ENCODE measurements at places on chromosomes 5 and 9. TPM values are rescaled to one million over a fixed set of nuclear protein-coding genes. Genes with fewer than 3 reads are reported as not detected.

DNA sequence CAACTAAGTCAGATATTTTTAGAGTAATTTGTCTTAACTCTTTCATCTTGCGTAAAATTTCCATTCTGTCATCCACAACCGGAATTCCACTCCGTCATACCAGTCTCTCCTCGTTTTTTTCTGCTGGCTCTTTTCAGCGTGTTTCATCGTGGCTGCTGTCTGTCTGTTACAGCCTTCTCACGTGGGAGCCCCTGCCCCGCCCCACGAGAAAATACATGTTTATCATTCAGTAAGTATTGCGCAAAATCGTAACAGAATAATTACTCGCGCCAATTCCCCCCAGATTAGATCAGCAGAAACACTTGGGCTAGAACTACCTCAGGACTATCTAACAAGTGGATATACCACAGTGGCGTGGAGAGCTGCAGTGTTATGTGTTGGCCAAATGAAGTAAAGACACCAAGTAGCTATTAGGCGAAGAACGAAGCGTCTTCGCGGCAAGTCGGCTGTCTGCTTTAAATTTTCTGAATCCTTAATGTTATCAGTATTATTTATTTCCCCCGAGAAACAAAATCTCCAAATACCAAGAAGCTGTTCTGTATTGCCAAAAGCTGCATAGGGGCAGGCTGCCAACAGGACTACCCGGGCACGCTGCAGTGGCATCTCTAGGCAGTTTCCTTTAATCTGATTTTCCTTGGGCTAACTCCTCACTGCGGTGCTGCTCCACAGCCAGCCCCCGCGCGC lies 566 bp upstream of the FOCAD start:
- DNase-seq, result peak; percentile 66

DNA sequence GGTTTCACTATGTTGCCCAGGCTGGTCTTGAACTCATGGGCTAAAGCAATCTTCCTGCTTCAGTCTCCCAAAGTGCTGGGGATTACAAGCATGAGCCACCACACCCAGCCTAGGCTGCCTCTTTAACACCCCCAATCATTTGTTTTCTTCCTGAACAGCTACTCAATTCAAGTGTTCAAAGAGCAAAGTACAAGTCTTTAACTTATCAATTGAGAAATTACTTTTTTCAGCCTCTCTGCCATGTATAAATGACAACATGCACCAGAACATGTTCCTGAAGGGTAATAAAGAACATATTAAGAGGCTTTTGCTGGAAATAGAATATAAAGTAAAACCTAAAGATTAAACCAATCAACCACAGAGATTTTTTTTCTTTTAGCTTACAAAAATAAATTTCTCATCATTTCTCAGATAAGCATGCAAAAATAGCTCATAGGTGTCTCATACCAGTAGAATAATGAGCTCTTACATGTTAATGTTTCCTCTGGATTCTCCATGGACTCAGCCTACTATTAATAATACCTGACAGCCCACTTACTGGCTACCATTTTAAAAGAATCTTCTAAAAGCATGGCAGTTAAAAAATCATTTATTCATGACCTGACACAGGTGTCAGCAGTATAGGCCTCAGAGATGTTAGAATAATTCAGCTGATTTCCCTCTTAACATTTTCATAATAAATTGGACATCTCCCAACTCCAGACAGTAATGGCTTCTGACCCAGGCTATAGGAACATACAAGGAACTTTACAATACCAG lies 60.0 kb downstream of the MCTP1 start:
- DNase-seq, result no peak

DNA sequence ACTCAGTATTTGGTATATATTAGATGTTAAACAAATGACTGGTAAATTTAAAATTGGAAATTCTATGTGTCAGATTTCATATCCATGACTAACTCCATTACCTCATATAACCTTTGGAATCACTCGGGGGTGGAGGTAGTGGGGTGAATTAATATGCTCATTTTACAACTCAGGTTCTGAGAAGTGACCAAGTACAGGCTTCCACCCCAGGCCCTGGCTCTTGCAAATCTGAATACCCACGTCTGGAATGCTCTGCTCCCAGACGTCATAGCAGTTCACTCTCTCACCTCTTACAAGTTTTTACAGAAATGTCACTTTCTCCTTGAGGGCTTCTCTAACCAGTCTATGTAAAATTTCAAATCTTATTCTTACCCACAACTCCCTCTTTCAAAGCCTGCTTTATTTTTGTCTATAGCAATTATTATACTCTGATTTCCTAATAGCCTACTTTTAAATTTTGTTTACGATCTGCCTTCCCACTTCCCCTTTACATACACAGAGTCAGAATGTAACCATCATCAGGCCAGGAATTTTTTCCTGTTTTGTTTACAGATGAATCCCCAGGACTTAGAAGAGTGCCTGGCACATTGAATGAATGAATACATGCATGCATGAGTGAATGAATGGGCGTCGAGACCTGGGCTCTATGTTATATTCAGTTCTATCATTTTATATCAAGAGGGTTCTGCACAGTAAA lies 134.1 kb upstream of the IFNE start:
- DNase-seq, result no peak

DNA sequence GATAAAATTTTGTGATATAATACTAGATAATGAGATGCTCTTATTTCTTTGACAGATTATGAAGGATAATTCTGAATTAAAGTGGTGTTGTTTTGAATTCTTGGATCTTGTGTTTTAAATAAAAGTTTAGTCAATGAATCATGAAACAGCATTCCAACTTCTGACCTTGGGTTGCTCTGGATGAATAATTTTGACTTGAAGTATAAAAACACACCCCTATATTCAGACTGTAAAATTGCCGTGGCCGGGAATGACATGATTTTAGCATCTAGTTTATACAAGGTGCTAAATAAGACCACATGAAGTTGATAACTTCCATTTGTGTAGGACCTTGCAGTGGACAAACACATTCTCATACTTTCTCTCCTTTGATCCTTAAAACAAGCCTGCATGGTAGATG lies 67.2 kb upstream of the DAP start:
- DNase-seq, result no peak

DNA sequence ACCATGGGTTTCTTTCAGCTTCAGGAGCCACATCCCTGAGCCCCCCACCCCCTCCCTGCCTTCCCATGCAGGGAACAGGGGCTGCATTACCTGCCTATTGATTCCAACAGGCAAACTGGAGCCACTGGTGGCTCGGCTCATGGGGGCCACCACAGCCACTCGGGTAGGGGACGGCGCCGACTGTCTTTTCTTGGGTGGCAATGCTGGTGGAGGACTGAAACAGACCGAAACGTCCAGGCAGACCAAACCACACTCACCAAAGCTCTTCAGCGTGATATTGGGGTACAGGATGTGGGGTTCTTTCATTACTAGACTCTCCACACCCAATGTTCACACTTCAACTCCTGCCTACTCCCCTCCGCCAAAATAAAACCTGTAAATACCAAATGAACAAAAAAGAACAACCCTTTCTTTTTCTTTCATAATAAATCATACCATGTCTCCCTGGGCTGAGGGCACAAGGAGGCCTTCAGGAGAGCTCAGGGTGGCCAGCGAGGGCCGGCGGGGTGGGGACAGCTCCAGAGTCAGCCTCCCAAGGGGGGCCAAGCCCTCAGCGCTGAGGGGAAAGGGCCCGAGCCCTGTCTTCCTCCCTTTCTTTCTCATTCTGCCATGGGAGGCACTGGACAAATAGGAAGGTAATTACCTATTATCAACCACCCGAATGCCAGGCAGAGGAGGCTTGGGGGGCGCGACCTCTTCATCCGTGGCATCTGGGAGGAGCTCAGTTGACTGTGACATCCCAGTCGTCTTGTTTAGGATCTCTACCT lies 83.3 kb downstream of the PRRT1B start:
- no peak for DNase-seq

PIP5K1B gene
- polyA plus RNA-seq, result 10.8 TPM

DNA sequence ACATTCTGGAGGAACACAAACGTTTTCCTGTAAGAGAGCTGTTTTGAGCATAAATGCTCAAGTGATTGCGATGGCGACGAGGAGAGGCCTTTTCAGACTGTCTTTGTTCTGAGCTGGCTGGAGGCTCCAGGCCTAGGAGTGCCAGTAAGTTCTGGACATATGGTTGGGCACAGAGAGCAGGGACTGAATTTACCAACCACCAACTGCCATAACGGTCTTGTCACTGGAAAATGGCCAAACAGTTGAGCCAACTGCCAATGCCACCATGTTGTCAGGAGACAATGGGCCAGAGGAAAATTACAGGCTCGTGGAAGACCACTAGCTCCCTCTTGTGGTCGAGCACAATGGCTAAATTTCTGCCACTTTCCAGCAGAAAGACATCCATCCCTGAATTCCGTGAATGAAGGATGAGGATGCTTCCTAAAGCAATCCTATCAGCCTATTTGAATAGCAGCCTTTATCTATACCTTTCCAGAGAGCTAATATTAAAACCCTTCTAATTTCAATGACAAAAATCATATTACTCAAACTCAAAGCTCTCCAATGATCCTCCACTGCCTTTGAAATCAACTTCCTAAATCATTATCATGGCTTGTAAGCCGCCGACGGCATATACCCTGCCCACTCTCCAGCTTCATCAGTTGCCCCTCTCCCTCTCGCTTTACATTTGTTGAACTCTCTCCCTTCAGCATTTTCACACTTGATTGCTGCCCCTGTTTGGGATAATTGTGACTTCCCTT lies 66.9 kb upstream of the GLIS3 start:
- DNase-seq, result peak; percentile 13

- no peak for DNase-seq
Observed at GRCh38 chr5:15480436-15480835, 19.5 kb upstream of the FBXL7 start.

DNA sequence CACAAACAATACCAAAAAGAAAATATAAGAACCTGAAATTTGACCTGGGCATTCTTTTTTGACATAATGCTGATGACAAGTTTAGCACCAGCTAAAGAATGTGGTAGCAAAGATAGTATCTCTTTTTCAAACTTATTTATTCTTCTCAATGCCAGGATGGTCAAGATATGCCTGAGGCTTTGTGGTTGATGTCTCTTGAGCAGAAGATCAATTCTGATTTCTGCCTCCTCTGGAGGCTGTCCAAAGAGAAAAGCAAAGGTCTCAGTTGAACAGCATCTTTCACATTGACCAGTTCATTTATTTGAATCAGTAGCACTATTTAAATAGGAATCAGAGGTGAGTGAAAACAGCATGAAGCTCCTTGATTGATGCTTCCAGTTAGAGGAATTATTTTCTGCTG lies 588.2 kb downstream of the HTR1A start:
- no peak for DNase-seq
